HT1080 (cell line): ENCODE measurements at places on chromosomes 12 and 14. TPM values are rescaled to one million over a fixed set of nuclear protein-coding genes. Genes with fewer than 3 reads are reported as not detected.

Gene ZNF891
- 0.30 and 0.37 TPM in 2 replicates for total RNA-seq

Gene MANSC1
- total RNA-seq: 0.73 and 3.4 TPM in 2 replicates

Gene TDRD9
- total RNA-seq: not detected in 2 replicates

Gene DDN
- total RNA-seq: 0.24 and 0.50 TPM in 2 replicates

Gene LRRC9
- not detected in 2 replicates for total RNA-seq

Gene ZC2HC1C
- total RNA-seq: 1.4 TPM in 1 of 2 replicates, not detected in the other

Gene KRT80
- 6.7 and 8.2 TPM in 2 replicates for total RNA-seq

Gene SDR9C7
- not detected in 2 replicates for total RNA-seq

Gene FOXM1
- 85.6 and 126 TPM in 2 replicates for total RNA-seq

Gene TMEM63C
- total RNA-seq: not detected in 2 replicates

Gene NFATC4
- 0.32 TPM in 1 of 2 replicates, not detected in the other for total RNA-seq

Gene KSR2
- total RNA-seq: not detected in 2 replicates
